Inflammatory macrophage treated with lipopolysaccharide for 1 hour (primary cell): ENCODE measurements at places on chromosomes 5 and 9.
A peak's percentile ranks its signal among the peaks of the same experiment; 100 is the strongest.

- no peak for DNase-seq
Measured at GRCh38 chr5:140488914-140489313, 58.5 kb upstream of the EIF4EBP3 start.

- peak; percentile 57 for DNase-seq
Measured at GRCh38 chr5:138514021-138514420, 29.0 kb downstream of the ETF1 start.

DNA sequence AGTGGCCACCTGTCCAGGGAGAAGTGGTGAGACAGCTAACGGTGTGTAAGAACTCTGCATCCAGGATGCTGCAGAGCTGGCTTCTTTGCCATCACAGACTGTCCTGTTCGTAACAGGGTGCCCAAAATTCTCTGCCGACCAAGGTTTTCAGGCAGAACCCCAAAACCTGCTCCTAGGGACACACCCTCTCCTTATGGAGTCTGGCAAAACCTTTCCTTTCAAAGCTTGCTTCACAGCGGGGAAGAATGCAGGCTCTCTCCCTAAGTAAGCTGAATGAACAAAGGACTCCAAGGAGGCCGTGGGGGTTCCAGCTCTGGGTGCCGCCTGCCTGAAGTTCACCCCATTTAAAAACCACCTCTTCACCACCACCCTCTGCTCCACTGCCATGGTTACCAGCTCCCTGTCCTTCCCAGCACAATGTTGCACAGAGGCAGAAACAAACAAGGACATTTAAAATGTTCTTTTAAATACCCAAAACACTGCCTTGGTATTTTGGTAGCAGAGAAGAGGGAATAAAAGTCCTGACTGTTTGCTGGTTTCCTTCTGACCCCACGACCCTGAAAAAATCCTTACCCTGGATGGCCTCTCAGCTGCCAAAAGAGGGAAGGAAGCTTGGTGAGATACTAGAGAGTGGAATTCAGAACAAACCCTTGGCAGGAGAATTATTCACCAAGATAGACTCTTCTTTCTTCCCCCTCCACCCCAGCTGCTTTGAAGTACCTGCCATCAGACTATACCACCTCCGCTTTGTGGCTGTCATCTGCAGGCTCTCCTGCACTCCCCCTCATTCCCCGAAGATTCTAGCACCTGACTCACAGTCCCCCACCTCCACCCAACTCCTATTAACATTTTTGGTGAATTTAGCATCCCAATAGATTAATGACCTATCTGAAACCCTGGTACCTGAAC, 7.1 kb upstream of the KLF9 start:
- DNase-seq: no peak

DNA sequence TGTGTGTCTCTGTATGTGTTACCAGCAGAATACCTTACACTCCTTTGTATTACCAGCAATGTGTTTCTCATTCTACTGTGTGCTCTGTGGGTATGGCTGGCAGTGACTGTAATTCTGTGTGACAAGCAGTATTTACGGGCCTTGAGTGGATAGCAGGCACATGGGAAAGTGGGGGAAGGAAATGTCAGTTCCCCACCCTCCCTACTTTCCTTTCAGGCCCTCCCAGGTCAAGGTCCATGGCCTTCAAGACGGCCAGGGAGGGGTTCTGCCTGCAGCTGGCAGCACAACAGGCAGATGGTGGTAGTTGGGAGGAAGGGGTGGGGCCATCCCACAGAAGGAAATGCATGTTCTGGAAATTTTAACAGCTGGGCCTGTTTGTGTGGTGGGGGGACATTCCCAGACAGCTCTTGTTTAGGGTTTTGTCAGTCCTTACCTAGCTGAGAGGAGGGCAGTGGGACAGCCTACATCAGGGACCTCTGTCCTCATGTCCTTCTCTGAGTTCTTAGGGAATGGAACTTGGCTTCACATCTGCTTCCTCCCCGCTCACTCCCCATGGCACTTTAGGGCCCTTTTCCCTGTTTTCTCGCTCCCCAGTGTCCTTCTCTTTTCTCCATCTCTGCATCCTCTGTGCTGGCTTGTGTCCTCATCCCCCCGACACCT, 14.6 kb upstream of the TNIP1 start:
- DNase-seq: peak; percentile 54

DNA sequence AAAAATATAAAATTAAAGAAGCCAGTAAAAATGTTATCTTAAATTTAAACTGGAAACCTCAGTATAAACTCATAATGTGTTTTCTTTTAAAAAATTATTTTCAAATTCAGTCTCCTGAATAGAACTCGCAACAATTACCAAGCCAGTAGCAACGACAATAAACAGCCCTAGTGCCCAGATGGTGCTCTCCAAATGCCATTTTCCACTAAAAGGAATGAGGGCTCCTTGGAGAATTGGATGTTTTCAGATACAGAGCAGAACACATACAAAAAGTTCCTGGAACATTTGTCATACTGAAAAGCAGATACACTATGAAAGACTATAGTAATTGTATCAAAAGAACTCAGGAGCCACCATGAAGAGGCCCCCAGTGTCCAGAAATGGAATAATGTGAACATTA, 97.4 kb downstream of the TMC1 start:
- DNase-seq: no peak

DNA sequence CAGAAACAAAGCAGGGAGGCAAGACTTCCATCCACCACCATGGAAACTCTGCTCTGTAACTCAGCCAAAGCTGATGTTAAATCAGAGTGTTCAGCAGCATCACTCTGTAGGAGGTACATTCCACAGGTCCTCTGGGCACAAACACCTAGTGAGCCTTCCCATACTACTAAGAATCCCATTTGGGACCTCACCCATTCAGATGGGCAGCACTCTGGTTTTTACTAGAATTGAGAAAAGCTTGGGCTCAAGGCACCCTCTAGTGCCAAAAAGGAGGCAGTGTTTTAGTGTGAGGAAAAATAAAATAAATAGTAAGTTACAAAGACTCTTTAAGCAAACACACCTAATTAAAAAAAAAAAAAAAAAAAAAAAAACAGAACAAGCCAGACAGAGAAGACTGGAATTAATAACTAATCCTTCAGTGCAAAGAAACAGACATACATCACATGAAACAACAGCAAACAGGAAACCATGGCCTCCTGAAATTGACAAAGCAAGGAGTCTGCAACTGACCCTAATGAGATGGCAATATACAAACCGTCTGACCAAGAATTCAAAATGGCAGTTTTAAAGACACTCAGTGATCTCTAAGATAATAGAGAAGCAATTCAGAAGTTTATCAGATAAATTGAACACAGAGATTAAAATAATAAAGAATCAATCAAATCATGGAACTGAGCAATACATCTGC, 159.5 kb downstream of the GNA14 start:
- DNase-seq: no peak

GRCh38 chr5:15785531-15785981, 285.6 kb downstream of the FBXL7 start:
- DNase-seq: no peak

DNA sequence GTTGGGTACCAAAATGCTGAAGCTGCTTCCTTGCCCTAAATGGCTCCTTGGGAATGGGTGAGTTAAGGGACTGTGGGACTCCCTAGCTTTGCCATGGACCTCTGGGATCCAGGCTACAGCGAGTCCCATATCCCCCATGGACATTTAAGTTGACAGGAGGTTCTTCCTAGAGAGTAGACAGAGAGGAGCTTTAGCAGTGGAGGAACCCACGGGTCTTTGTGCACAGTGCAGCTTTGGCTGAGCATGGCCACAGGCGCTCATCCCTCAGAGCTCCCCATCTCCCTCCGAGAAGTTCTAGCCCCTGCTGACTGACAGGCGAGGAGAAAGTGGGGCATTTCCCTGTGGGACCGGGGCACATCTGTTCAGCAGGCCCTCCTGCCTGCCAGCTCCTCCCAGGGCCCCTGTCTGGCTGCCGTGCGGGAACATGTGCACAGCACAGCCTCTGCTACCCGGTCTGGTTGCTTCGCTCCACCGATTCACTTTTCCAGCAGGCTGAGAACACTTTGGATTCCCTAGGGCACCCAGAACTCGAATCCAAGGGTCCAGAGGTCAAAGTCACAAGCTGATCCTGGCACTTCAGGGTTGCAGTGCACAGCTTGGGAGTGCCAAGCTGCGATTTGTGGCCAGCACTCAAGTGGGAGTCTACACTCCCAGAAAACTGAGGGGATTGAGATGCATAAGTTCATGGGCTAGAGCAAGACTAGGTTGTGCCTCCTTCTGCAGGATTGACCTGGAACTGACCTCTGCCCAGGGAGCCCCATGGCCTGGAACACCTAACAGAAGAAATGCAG, 40.6 kb upstream of the DMRTA1 start:
- no peak for DNase-seq

- no peak for DNase-seq
Measured at GRCh38 chr9:123326187-123326586, 29.8 kb upstream of the CRB2 start.

DNA sequence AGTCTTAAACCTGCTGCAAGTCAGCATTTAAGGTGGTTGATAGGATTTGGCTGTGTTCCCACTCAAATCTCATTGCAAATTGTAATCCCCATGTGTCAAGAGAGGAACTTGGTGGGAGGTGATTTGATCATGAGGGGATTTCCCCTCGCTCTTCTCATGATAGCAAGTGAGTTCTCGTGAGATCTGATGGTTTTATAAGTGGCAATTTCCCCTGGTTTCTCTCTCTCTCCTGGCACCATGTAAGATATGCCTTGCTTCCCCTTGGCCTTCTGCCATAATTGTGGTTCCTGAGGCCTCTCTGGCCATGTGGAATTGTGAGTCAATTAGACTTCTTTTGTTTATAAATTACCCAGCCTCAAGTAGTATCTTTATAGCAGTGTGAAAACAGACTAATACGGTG, 84.3 kb upstream of the SMC2 start:
- DNase-seq: peak; percentile 68

DNA sequence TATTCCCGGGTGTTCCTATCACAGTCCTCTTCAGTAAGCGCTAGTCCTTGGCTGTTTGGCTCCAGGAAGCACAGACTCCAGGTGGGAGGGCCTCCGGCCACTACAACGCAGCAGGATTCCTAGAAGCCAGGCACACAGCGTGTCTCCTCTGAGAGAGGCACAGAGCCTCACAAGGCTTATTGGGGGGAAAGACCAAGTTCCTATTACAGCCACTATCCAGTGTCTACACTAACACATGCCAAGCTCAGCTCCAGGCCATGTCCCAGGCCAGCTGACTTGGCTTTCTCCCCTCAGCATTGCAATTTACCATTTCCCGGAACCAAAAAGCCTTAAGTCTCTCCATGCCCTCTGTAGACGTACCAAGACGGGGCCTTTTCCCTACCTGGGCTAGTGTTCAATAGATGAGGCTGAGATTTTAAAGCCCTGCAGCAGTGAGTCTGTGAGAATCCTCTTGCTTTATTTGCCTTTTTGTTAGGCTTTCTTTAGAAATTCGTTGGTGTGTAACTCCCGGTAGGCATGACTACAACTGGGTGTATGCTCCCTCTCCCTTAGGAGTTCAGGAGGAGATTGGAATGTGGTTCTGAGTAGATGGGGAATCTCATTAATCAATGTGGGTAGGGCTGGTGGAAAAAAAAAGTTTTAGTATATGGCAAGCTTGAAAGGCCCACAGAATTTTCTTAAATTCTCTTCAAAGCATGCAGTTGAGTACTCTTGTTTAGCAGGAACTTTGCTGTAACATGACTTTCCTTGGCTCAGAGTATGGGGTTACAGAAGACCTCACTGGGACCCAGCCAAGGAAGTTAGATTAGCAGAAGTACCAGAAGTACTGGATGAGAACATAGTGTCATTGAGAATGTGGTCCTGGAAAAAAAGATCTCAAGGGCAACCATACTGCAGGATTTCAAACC, 84.3 kb upstream of the SLC1A3 start:
- no peak for DNase-seq

- no peak for DNase-seq
Measured at GRCh38 chr5:152260940-152261339, 144.1 kb downstream of the NMUR2 start.

DNA sequence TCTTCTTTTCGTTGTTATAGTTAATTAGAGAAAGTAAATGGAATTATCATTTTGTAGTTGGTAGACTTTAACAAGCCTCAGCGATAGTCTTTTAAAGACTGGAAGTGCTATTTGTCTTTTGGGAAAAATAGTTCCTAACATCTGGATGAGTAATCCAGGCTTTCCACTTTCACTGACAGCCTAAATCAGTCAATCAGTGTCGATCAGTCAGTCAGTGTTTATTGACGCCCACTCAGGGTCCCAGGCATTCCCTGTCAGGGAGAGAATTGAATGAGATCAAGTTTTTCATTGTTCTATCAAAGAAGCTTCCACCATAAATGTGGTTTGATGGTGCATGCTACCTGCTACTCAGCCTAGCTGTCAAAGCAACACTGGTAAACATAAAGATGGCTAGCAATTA, 2.6 kb downstream of the ABL1 start:
- DNase-seq: no peak

- DNase-seq: no peak
Measured at GRCh38 chr5:175700991-175701390, 43.1 kb downstream of the HRH2 start.

GRCh38 chr9:105306351-105307140, 62.1 kb downstream of the SLC44A1 start:
- no peak for DNase-seq

DNA sequence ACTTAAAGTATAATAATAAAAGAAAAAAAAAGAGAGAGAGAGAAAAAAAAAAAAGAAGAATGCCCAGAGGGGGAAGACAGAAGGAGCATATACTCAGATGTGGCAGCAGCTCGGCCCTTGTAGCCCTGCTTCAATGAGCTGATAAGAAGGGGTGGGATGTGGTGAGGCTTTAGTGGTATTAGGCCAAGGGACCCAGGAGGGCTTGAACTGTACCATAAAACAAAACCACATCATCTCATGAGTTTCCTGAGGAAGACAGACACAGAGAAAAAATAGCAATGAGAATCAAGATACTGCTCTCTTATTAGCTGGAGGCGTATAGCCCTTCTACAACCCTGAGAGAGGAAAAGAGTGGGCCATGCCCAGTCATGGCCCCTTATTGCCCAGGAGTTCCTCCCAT, 72.8 kb downstream of the SLC1A1 start:
- DNase-seq: no peak

DNA sequence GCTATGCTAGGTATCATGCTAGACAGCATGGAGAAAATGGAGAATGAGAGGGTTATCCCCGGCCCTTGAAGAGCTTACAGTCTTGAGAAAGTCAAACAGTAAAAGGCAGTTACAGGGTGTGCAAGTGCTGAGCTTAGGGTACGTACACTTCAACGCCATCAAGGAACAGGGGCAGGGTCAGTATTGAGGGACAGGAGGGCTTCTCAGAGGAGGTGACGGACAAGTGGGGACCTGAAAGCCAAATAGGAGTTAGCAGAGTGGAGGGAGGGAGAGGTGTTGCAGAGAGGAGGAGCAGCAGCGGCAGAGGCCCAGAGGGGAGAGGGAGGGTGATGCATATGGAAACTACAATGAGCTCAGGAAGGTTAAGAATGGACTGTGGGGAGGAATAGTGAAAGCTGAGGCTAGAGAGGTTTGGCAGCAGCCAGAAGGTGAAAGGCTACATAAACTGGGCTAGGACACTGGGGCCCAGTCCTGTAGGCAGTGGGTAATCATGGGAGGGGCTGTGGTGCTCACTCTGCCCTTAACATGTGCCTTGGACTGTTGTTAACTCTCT, 88.0 kb downstream of the NRG2 start:
- DNase-seq: no peak
